ENCODE measurements at places on chromosomes 7 and 10.
A peak's percentile ranks its signal among the peaks of the same experiment; 100 is the strongest.

DNA sequence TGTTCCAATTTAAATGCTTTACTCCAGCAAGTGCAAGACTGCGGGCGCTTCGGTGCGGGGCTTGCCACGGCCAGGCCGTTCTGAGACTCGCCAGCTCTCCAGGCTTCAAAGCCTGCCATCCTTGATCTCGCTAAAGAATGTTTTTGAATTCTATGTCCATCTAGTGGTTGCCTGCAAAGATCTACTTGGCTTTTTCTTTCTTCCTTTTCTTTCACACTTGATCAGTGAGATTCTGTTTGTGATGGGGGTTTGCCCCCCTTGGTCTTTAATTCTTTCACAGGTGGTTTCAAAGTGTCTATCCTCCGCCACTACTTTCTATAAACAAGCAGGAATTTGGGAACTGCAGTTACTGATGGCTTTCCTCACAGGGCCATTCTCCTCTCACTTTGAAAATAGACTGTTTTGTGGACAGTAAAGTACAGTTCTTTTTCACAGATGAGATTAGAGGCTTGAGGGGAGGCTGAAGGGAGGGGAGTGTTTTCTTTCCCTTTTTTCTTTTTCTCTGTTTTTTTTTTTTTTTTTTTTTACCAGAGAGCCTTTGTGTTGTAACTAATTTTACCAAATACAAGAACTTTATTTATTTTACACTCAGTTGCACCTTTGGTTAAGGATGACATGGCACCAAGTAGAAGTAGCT lies 15.2 kb upstream of the FBXW4 start:
- DNase-seq: no peak

- DNase-seq: no peak
These were observed 80.6 kb upstream of the RHEB start for GRCh38 chr7:151600331-151600730.

DNA sequence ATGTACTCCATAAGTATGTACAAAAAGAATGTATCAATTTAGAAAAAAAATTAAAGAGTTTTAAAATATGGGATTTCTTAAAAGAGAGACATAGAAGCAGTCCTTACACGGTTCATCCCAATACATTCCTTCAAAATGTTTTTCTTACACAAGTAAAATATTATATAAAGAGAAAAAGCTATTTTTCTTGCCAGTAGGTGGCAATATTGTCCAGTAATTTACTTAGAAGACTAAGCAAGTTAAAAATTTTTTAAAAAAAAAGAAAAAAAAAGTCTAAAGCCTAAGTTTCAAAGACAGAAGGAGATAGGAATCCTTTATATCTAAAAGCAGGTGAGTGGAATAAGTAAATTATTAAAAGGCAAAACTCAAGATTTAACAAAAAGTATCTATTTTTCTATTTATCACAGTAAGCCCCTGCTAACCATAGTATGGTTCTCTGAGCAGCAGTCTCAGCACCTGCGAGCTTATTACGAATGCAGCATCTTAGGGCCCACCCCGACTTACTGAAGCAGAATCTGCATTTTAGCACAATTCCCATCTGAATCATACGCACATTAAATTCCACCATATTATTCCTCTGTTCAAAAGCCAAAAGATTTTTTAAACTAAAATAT lies 240.6 kb downstream of the DGKI start:
- DNase-seq: peak; percentile 47

DNA sequence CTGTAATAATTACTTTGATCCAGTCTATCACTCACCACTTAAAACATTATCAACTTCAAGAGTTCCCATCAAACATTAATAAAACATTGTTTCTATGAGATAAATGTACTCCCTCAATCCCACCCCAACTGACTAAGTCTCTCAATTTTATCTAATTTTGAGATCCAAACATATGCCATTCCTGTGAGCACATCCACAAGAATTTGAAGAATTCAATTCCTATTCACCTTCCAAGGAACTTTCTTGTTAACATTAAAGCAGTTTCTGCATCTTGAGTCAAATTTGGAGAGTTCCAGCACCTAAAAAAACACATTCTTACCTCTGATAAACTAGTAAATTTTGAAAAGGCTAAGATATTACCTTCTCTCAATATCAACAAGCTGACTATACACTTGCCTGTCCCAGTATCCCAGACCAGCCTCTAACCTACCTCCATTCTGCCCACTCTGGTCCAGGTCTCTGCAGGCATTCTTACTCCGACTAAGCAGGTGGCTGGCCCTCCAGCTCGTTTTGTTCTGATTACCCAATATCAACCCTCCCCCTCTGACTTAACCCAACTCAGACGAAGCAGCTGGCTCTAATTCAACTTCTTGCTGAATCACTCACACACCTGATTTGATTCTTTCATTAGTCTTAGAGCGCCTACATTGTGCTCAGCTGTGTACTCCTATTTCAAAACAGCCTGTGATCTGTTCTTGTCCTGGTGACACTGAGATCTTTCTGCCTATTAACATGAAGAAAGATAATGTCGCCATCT lies 275.2 kb downstream of the IPMK start:
- no peak for DNase-seq

DNA sequence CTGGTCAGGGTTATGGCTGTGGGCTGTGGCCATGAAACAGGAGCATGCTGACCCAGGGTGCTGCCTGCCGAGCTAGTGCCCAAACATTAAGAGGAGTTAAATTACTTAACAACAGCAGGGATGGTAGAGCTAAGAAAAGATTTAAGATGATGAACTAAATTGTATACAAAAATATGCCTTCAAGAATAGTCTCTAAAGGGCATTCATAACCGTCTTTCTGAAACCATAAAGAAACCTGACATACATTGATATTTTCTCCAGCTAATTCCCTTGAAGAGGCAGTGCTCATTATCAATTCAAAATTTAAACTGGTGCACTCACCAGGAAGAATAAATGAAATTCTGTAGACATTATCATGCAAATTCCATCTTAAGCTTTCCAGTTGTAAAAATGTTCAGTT lies 265.8 kb upstream of the TAC1 start:
- no peak for DNase-seq

- DNase-seq: no peak
These were observed 67.6 kb upstream of the PHYHIPL start for GRCh38 chr10:59108886-59109288.

DNA sequence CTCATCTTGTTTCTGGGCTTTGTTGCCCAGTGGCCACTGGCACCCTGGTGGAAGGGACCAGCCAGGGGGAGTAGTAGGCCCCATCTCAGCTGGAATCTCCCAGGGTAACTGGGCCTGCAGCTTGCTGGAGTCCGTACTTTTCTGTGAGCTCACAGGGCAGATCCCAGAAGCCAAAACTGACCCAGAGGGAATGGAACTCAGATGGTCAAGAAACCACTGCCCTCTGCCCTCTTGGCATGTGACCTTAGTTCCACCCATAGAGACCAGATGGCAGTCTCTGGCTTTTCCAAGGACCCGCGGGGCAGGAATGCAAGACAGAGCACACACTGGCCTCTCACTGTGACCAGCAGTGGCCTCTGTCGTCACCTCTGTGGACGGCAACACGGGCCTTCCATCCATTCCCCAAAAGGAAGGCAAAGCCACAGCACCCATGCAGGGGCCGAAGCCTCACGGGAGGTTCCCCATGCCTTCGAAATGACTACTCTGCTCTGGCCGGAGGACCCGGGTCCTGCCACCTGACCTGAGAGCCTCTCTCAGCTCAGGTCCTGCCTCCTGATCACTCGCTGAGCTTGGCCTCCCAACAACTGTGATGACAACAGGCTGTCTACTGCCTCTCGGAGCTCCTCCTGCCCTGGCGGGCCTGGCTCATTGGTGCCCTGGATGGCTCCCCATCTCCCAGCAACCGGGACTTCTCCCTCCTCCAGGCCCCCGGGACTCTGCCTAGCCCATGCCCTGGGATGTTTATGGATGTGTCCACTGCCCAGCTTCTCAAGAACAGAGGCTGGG lies 29.9 kb downstream of the MYL10 start:
- DNase-seq: no peak

GRCh38 chr7:135327458-135327857 lies 93.8 kb downstream of the STRA8 start:
- no peak for DNase-seq

DNA sequence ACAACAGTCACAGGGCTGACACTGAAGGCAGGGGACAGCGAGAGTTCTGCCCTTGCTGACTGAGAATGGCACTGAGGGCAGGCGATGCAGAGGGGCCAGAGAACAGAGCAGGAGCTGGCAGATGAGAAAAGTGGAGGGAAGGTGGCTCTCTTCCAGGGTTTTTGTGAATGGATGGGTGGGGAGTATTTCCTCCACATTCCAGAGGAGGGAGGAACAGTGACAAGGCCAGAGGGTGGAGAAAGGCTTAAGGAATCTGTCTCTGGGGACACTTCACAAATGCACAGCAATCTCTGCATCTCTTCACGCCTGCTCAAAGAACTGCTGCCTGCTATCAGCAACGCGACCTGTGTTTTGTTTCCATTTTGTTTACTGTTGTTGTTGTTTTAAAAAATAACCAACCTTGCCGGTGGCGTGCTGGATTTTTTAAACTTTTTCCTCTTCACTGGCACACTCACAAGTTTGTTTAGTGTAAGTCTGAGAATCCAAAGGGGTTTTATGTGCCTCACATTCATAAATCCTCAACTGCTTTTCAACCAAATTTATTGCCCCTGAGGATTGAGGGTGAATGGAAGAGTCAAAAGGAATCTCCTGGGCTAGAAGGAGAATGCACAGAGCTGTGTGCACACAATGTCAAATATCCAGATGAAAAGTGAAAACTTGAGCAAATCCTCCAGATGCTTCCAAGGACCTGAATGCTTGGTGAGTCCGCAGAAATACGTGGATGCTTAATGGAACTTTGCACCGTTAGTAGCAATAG lies 129.3 kb downstream of the GLI3 start:
- DNase-seq: peak; percentile 34

DNA sequence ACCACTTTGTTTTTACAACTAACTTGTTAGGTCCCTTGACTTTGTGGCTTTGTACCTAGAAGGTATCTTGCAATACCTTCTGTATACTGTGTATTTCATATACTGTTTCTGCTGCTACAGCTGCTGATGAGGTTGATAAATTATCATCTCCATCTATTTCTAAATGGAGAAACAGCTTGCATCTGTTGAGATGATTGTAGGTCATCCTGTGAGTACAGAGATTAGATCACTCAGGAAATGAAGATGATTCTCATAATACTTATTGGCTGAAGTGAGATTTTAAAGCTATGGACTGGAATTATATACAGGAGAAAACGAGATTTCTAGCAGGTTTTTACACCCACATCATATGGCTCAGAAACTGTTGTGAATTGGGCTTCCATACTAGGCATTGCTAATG lies 280.5 kb downstream of the KCND2 start:
- DNase-seq: no peak

- DNase-seq: no peak
These were observed 72.6 kb downstream of the ADAM12 start for GRCh38 chr10:126315494-126316177.

GRCh38 chr10:24912215-24912614 lies 40.2 kb downstream of the PRTFDC1 start:
- no peak for DNase-seq

DNA sequence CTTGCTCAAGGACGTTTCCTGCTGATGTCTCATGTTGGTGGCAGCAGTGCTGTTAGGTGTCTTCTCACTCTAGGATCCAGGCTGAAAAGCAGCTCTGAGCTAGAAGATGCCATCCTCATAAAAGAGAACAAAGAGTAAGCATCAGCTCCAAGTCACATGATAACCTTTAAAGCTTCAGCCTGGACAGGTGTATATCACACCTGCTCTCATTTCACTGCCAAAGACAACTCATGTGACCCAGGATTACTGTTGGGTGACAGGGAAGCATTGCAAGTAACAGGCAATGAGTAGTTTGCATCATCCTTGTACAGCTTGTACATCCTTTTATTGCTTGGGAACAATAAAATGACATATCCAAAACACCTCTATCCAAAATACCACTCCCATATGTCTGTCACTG lies 423.4 kb upstream of the DPP6 start:
- DNase-seq: no peak

GRCh38 chr7:139734395-139734794 lies 43.4 kb downstream of the HIPK2 start:
- peak; percentile 29 for DNase-seq

- no peak for DNase-seq
These were observed 22.6 kb upstream of the AKR1C3 start for GRCh38 chr10:5071411-5072198.

DNA sequence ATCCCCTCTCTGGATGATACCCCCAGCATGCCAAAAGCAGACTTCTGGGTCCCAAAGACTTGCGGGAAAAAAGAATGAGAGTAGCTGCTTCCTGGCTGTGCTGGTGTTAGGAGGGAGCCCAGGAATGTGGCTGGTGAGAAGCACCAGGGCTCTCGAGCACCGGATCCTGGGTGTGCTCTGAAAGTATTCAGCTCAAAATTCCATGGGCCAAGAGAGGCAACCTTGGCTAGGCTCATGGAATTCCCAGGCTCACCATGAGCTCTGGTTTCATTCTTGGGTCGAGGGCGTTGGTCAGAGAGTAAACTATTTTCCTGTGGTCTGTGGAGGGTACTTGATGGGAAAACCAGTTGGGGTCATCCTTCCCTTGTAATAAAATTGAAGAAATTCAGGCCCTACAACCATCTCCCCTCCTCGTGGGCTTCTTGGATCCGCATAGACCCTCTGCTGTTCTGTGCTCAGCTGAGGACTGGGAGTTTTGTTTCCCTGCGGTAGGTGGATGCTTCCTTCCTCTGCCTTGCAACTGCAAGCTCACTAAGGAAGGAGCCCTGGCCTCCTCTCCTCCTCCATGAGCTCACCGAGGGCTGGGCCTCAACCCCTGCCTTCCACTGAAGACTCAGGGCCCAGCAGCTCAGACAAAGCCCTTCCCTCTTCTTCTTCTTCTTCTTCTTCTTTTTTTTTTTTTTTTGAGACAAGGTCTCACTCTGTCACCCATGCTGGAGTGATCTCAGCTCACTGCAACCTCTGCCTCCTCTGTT lies 34.5 kb upstream of the AQP1 start:
- no peak for DNase-seq

DNA sequence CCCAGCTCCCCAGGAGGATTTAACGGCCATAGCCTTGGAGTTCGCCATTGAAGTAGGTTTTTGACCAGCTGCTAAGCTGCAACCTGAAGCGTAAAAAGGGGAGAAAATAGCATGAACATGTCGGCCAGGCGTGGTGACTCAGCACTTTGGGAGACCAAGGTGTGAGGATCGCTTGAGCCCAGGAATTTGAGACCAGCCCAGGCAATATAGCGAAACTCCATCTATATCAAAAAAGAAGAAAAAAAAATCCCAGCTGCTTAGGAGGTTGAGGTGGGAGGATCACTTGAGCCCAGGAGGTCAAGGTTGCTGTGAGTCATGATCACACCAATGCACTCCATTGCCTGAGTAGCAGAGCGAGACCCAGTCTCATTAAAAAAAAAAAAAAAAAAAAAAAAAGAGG lies 32.2 kb upstream of the MCU start:
- no peak for DNase-seq

Measured in kidney capillary endothelial cell (primary cell).